ENCODE measurements at places on chromosomes 6 and 20.

GRCh38 chr6:23870496-23870895, 255.5 kb upstream of the NRSN1 start:
- DNase-seq, result no peak

DNA sequence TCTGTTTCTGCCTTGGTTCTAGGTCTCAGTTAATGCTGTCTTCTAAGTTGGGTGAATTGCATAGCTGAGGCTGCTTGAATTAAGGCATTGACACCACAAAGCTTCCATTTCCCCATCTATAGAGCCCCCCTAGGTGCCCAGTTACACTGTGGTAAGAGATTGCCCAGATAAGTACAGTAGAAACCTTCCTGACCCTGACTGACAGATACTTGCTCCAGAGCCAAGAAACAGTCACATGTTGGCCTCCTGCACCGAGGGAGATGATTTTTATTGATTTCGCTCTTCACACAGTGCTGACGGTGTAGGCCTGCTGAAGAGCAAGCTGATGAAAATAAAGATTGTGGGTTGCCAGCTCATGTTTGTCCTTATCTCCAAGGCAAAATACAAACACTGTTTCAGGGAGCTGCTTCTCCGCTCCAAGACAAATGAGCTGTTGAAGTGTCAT, 67.9 kb downstream of the TRMT11 start:
- peak; percentile 85 for DNase-seq

GRCh38 chr6:79257381-79258205, 23.1 kb upstream of the HMGN3 start:
- no peak for DNase-seq

DNA sequence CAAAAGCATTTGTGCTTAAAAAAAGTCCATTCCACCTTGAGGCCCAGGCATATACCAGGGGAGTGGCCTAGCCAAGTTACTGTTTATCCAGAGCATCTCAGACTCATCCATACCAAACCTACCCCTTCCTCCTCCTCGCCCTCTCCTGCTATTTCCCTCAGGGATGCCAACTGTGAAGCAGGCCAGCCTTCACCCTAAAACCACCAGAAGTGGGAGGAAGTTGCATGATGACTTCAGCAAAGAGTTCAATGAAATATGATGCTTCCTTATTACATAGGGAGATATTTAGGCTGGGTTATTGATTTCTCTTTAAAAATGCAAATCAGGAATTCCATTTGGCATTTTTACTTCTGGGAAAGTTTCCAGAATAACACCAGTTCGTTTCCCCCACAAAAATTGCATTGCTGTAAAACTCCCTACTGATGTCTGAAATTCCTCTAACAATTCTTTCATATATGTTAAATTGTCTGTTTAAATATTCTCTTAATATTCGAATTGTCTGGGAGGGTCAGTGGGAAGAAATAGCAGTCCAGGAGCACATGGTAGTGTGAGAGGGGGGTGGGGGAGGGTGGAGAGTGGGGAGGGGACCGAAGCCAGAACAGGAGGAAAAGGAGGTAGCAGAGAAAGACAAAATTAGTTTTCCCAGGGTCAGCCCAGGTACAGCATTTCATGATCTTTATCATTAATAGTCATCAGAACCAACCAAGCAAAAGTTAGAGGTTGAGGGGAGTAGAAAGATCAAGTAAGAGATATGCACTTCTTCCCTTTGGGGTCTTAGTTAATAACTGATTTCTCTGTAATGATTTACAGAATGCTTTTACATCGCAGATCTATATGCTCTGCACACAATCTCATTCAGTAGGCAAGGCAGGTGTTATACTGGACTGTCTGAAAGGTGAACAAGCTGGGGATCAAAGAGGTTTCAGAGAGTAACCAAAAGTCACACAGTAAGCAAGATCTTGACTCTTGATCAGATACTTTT, 1.7 kb upstream of the TCP11 start:
- DNase-seq, result peak; percentile 29

- no peak for DNase-seq
These were observed 66.8 kb upstream of the HMGN3 start for GRCh38 chr6:79301290-79301689.

GRCh38 chr20:40511478-40511877, 177.6 kb downstream of the MAFB start:
- no peak for DNase-seq

DNA sequence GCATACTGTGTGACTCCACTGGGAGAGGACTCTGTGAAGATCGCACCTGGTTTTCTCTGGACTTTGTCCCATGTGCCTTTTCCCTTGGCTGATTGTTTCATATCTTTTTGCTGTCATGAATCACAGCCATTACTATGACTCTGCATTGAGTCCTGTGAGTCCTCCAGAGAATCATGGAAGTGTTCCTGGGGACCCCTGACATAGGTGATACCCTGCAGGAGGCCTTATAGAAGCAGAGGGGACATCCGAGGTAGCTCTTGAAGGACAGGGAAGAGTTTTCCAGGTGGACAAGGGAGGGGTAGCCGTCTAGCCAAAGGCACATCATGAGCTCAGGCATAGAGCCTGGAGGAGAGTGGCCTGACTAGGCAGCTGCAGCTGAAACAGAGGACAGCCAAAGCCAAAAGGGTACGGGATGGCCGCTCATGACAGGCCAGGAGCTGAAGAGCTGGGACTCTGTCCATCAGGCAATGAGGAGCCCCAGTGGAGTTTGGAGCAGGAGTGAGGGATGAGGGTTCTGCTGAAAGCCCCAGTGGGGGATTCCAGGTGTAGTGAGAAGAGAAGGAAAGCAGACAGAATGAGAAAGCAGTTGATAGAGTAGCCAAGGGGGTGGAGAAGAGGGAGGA, 86.6 kb upstream of the TOX2 start:
- no peak for DNase-seq

GRCh38 chr6:131688286-131688685, 12.9 kb downstream of the OR2A4 start:
- no peak for DNase-seq
